ENCODE measurements at places on chromosomes 4 and X. TPM values are rescaled to one million over a fixed set of nuclear protein-coding genes. Genes with fewer than 3 reads are reported as not detected.

The TENM3 gene
- total RNA-seq, result not detected

The MMRN1 gene
- total RNA-seq, result 0.63 TPM

GRCh38 chr4:8427761-8428287 is 12.7 kb downstream of the ACOX3 start:
- no peak for DNase-seq

DNA sequence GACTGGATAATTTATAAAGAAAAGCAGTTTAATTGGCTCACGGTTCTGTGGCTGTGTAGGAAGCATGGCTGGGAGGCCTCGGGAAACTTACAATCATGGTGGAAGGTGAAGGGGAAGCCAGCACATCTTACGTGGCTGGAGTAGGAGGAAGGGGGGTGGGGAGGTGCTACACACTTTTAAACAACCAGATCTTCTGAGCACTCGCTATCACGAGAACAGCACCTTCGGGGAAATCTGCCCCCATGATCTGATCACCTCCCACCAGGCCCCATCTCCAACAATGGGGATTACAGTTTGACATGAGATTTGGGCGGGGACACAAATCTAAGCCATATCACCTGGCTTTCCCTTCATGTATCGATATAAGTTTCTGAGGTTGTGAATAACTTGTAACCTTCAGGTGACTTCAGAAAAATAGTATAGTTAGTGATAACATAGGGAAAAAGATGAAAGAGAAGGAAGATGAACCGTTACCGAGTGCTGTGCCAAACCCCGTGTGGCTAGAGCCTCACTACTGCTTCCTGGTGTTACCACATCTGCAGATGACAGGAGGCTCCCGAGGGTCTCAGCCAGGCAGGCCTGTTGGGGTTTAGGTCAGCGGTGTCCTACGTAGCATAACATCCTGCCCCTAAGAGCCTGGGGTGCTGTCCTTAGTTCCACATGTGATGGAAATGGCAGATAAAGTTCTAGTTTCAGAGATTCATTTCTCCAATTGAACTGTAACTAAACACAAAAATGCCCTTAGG is 103.5 kb downstream of the TNIP2 start:
- no peak for DNase-seq
